ENCODE measurements at places on chromosomes 11 and 22.
A peak's percentile ranks its signal among the peaks of the same experiment; 100 is the strongest.

DNA sequence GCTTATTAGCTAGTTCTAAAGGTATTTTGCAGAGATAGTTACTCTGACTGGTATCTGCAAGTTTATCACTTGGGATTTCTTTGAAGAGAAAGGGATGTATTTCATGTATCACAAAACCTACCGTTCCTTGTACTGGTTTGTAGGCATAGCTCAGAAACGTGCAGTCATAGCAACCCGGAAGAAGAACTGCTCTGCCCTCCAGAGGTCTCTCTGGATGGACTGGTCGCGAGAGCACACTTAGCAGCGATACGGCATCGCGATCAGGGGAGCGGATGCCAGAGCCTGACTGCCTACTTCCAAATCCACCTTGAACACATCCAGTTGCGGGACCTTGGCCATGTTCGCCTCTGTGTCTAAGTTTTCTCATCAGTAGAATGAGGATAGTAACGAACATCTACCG is 143.3 kb downstream of the WNT7B start:
- no peak for DNase-seq

GRCh38 chr22:23164091-23164490 is 16.2 kb upstream of the BCR start:
- DNase-seq = no peak

DNA sequence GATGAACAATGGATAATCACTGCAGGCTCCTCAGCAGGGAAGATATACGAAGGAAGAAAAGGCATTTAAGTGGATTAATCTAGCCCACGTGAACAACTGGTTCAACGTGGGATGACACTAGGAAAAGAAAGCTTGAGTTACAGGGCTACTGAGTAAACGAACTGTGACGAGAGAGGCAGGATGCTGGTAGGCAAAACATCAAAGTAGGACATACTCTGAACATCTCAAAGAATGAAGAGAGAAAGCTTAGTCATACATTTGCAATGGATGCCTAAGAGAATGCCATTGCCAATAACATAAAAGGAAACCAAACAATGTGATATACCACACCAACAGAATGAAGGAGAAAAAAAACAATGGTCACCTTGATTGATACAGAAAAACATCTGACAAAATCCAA is 12.9 kb downstream of the USP28 start:
- DNase-seq = no peak

DNA sequence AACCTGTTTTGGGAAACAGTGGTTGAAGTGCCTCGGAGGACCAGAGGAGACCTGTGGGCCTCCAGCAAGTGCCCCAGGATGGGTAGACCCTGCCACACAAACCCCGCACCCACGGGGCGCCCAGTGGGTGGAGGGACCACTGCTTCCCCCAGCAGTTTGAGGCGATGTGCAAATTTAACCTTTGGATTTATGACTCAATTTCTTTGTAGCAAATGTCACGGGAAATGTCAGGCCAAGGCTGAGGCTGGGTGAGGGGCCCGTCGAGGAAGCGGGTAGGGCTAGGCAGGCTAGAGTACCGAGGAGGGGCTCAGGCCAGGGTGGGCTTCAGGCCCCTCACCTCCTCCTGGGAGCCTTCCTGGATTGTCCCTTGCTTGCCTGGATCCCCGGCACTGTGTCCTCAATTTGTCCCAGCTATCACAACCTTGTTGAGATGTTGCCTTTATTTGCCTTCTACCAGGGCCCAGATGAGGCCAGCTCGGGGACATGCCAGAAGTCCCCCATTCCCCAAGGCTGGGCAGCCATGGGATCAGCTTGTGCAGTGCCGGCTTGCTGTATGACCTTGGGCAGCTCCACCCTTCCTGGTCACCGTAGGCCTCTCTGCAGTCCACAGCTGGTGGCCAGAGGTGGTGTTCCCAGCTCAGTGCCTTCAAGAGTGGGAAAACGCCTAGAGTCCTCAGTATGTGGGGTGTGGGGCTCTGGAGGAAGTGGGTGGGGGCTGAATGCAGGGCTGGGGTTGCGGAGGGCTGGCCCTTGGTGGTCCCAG is 39.5 kb upstream of the PRODH start:
- DNase-seq = no peak

- DNase-seq = no peak
Measured at GRCh38 chr11:3201677-3202181, 16.9 kb downstream of the MRGPRG start.

DNA sequence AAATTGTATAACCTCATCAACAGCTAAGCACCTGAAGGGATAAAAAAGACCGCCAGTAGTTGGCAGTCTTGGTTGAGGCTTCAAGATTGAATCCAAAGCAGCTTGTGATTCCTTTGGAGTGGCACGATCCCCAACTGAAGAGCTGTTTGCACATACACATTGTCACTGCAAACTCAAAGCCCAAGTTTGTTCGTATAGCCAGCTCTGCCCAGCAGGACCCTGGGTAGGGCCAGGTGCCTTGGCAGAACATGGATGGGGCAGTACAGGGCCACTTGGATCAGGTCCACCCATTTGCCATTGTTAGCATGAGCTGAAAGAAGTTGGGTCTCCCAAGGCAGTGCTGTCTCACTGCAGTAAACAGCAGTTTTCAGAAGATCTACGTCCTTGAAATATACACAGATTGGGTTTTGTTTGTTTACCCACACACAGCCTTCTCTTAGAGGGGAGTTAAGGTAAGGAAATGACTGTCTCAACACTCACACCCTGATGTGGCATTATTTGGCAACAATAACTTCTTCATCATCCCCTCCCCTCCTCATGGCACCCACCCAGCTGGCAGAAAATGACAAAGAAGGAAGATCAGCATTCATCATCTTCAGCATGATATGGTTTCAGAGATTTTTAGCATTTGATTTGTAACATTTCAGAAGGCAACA is 132.9 kb downstream of the COMMD9 start:
- DNase-seq = no peak

- DNase-seq = no peak
Measured at GRCh38 chr11:64285885-64286800, 495 bp downstream of the GPR137 start.

GRCh38 chr11:35304386-35304775 is 115.0 kb downstream of the SLC1A2 start:
- DNase-seq = no peak

DNA sequence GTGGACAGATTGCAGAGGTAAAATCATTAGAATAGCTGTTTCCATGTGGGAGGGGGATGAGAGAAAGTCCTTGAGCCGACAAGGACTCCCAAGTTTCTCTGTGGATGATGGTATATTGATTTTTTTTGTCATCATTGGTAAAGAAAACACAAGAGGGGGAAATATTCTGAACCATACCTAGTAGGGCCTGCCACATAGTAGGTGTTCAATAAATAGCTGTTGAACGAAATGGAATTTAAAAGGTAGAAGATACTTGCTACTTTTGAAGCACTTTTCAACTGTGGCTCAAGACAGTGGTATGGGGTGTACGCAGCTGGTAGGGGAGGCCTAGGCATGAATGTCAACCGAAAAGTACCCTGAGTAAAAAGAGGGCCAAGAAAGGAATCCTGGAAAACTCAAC is 2.1 kb downstream of the CAVIN3 start:
- DNase-seq = no peak

GRCh38 chr11:78808923-78809322 is 234.3 kb upstream of the NARS2 start:
- DNase-seq = no peak

- no peak for DNase-seq
Measured at GRCh38 chr11:63552921-63553320, 10.3 kb downstream of the PLAAT2 start.

GRCh38 chr11:17314232-17314547 is 37.4 kb upstream of the NCR3LG1 start:
- no peak for DNase-seq

DNA sequence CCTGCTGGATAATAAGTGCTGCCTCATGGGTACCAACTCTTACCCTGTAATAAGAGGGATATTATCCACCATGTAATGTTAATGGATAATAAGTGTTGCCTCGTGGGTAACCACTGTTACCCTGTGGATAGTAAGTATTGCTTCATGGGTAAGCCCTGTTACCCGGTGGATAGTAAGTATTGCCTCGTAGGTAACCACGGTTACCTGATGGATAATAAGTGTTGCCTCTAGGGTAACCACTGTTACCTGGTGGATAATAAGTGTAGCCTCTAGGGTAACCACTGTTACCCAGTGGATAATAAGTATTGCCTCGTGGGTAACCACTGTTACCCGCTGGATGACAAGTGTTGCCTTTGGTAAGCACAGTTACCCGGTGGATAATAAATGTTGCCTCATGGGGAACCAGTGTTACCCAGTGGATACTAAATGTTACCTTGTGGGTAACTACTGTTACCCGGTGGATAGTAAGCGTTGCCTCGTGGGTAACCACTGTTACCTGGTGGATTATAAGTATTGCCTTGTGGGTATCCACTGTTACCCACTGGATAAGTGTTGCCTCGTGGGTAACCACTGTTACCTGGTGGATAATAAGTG is 18.6 kb upstream of the NXPE4 start:
- DNase-seq = no peak

DNA sequence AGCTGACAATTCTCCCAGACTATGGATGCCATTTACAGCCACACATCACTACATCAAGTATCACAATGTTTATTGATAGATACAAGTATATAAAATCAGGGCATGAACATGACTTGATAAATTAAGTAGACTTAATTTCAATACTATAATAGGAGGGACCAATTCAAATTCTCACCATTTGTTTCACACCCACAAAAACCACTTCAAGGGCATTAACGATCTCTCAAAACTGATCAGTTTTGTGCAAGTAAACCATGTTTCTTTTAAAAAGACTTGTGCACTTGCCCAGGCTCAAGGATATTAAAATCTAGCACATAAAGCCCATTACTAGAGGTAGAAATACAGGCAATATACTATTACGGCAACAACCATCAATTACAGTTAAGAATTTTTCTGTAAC is 11.7 kb downstream of the EIF4G2 start:
- DNase-seq = no peak

- no peak for DNase-seq
Measured at GRCh38 chr11:130906616-130907015, 9.7 kb downstream of the SNX19 start.

DNA sequence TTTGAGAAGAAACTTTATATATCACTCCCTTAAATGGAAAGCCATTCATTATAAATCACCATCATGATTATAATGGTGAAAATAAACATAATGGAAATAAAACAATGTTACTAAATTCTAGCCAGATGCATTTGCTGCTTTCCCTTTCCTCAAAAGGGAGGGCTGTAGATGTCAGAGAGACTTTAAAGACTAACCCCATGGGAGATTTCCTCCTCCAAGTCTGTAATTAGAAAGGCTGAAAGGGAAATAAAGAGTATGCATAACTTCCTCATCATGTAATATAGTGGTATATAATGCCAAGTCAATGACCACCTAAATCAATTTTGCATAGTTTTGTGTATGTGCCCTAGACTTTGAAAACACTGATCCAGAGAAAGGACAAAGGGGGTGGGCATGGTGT is 6.4 kb downstream of the CD6 start:
- no peak for DNase-seq

GRCh38 chr11:69485337-69486041 is 4.0 kb downstream of the LINC01488 start:
- DNase-seq = no peak

DNA sequence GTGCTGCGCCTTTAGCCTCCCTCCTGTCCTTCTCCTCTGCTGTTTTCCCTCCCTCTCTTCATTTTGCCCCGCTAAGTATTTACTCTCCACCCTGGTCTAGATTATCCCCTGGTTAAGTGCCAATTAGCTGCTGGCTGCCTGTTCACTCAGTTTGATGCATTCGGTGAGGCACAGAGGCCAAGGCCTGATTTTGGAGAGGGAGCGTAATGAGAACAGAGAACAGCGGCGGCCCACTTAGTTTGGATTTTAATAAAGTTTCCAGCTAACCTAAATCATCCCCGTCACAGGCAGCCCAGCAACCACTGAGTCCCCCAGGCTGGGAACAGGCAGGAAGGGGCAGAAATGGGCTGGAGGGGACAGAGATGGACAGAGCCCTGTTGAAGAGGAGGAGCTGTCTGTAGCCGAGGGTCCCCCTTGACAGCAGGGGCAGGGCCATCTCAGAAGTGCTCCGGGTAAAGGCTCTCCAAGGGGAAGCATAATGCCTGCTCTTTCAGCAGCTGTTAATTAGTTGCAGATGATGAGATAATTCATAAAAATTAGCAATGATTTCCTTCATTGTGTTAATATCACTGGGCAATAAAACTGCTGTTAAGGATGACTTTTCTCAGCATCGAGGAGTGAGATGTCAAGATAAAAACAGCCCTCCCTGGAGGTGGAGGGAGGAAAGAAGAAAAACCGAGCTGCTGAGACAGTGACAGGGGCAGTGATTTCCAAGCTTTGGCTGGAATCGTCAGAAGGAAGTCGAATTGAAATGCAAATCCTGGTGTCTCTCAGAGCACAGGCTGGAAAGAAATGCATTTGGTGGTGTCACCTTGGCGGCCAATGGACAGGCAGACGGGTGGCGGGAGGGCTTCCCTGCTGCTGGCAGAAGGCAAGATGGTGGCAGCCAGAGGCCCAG is 170.1 kb downstream of the GRIK4 start:
- no peak for DNase-seq

GRCh38 chr11:107549253-107549953 is 16.1 kb downstream of the ALKBH8 start:
- DNase-seq = peak; percentile 43

DNA sequence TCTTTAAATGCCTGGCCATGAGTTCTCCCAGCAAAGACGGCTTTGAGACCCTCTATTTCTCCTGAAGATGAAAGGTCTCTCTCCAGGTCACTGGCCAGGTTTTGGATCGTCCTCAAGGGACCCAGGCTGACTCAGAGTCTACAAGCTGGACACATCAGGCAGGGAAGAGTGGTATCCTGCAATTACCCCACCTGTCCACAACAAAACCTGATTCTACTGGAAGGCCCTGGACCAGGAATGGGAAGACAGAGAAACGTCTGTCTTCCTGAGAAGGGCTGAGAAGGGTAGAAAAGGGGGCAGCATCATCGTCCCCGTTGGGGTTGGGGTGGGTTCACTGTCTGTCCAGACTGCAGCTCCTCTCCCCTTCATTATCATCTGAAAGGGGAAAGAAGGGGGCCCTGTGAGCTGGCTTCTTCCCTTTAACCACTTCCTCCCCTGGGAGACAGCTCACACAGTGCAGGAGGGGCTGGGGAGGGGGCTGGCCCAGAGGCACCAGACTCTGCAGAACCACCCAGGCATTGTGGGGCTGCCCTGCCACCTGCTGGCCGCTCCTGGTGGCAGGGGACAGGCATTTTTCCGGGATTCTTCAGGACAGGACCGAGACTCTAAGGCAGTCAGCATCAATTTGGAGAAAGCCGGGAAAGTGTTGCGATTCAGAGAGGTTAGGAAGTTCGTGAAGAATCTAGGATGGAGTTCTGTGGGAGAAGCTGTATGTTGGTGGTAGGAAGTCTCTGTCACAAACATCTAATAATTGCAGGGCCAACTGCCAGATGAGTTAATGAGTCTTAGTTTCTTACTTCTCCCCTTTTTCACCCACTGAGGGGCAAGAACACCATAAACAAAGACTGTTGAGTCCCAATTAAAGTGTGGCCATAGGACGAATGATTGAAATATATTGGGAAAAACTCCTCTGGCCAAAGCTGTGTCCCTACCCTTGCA is 57.6 kb downstream of the SYN3 start:
- DNase-seq = peak; percentile 9

DNA sequence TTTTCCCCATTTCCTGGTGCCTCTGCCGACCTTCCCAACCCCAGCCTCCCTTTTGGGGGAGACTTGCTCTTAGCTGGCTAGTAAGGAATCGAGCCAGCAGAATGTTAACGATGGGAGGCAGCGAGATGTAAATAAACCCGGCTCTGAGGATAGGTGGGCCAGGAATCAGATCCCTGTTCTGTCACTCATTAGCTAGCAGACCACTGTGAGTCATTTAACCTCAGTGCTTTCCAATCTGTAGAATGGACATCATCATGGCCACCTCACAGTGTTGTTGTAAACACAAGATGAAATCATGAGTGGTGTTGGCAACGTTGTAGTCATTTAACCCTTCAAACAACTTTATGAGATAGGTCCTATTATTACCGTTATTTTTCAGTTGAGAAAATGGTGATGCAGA is 208.6 kb downstream of the KIRREL3 start:
- no peak for DNase-seq
